Caco-2 (cell line): ENCODE measurements at places on chromosomes 3 and 15. TPM values are rescaled to one million over a fixed set of nuclear protein-coding genes. Genes with fewer than 3 reads are reported as not detected.

Gene MOBP
- total RNA-seq, result 0.27 and 0.60 TPM in 2 replicates

Gene IL17RE
- total RNA-seq, result 77.3 and 82.9 TPM in 2 replicates

Gene GJD2
- total RNA-seq, result not detected in 2 replicates

Gene GPR171
- total RNA-seq, result not detected in 2 replicates

Gene ATP13A5
- total RNA-seq, result not detected in 2 replicates

Gene VPS13C
- 42.4 and 44.0 TPM in 2 replicates for total RNA-seq

Gene PDZRN3
- 12.5 and 13.6 TPM in 2 replicates for total RNA-seq

GRCh38 chr3:94071713-94072284 lies 8.9 kb downstream of the NSUN3 start:
- no peak for DNase-seq

- DNase-seq, result no peak
These were observed 8.9 kb upstream of the TKT start for GRCh38 chr3:53264718-53265117.

GRCh38 chr3:196280689-196281440 lies 6.7 kb downstream of the PCYT1A start:
- no peak for DNase-seq

DNA sequence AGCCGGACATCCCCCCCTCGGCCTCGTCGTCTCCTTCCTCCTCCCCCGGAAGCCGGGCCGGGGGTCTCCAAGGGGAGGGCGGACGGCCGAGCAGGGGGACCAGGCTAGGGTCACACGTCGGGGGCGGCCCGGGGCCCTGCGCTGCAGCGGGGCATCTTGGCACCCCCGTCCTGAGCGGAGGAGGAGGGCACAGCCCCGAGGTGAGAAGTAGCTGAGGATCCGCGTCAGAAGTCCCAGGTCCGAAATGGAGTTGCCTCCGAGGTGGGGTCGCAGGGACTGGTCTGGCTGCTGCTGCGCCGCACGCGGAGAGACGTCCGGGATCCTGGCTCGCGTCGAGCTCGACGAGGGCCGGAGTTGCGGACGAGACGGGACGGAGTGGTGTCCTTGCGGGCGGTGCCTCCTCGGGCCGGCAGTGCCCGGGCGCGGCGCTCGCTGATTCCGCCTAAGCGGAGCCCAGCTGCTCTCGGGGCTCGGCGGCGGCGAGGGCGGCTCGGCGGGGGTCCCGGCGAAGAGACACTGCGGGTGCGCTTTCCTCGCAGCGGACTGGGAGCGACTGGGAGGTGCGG lies at the start of gene ADCY5:
ADCY5 (minus strand) TSS at position 555 of the 566 bp plus-strand sequence; CDS start at position 10, 545 bp downstream.
- peak; percentile 21 for DNase-seq

DNA sequence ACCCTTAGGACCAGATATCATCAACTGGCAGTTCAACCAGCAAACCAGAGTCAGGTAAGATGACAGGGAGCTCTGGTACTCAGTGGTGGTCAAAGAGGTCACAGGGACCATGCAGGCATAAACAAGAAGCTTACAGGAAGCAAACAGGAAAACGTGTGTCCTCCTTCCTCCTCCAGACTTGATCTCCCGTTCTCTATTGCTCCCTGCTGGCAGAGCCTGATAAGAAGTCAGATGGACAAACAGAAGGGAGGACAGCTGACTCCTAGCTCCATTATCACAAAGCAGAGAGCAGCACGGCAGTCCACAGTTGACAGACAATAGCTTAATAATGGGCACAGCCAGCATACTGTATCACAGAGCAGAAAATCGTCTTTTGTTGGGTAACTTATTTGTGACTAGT lies 156.5 kb upstream of the SLC2A2 start:
- peak; percentile 45 for DNase-seq

GRCh38 chr3:42749753-42750231 lies 23.3 kb downstream of the CCDC13 start:
- no peak for DNase-seq

GRCh38 chr15:44033894-44034293 lies 161.2 kb downstream of the FRMD5 start:
- no peak for DNase-seq

GRCh38 chr3:179750720-179751328 lies 98.0 kb downstream of the USP13 start:
- peak; percentile 30 for DNase-seq

DNA sequence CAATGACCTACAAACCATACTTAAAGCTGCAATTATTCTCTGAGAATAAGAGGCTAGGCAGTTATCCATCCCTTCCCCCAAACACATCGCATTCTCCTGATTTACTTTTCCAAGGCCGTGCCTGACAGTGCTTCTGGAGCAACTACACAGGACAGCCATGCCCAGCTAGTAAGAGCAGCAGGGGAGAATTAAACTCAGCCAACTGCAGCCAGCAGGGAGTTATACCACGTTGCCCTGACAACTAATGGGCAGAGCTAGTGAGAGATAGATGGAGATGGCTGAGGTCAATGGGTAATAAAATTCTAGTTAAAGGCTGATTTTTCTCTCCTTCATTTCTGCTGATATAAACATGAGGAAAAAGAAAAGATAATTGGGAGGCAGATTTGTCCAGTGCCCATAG lies 193.8 kb upstream of the PPP2R3A start:
- DNase-seq, result no peak

DNA sequence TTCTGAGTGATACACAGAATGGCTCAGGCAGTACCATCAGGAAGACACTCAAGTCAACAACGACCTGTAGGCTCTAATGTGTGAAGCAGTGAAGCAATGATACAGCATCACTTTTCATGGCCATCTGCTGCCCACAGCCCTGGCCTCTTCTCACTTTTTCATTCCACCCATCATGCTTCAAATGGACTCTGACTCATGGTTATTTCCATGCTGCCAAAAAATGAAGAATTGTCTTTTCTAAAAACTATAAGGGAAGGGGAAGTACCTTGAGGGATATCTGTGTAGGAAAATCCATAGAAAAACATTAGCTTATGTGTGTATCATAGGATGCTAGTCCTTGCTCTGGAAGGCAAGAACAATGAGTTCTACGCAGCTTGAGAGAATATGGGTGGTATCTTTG lies 11.5 kb downstream of the HGD start:
- no peak for DNase-seq

DNA sequence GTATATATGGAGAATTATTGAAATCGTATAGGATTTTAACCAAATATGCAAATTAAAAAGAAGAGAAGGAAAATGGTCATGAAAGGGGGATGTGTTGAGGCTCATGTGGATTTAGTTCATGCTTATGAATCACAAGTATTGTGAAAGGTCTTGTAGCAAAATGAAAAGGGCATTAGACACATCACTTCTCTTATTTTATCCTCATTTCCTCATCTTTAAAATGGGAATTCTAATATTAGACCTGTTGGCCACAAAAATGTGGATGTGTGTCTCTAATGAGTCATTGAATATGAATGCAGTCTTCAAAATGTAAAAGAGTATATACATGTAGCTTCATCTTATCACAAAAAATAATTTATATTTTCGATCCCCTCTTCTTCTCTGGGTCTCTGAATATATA lies 14.9 kb upstream of the ALCAM start:
- no peak for DNase-seq

DNA sequence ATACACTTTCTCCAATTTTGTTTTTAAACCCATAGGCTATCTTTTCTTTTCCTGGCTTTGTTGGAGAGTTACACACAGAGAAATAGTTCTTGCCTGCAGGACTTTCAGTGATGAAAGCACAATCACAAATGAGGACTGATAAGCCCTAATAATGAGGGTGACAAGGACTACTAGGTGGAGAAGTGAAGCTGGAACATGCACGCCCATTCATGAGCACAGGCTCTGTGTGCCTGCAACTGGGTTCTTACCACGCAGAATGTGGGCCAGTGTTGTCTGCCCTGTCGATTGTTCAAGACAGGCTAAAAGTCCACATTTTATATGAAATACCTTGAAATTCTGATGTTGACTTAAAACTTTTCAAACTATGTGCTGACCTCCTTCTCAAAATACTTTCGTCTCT lies 162.3 kb upstream of the STRIT1 start:
- no peak for DNase-seq

DNA sequence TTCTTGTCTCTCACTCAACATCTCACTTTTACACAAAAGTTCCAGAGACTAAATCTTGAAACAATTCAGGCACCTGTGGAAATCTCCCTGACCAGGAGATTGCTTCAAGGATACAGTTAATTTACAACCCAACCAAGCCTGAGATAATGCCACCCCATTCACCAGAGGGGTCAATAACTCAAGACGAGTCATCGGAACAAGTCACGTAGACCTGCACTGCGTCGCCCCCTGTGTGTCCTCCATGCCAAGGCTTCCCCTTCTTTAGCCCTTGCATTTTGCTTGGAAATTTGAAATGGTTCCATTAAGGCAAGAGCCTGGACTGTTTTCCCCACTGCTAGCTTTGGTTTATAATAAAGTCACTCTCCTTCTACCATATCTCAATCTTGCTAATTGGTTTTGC lies 129.0 kb upstream of the NEO1 start:
- DNase-seq, result no peak

- no peak for DNase-seq
These were observed 36.7 kb upstream of the ADPGK start for GRCh38 chr15:72820278-72820677.

- DNase-seq, result no peak
These were observed 76.2 kb downstream of the TGFBR2 start for GRCh38 chr3:30682434-30683155.

- no peak for DNase-seq
These were observed 8.0 kb downstream of the HDDC3 start for GRCh38 chr15:90924375-90924774.

GRCh38 chr3:13075318-13075717 lies 2.1 kb upstream of the IQSEC1 start:
- no peak for DNase-seq

GRCh38 chr15:51828621-51829375 lies 655 bp upstream of the TMOD3 start:
- no peak for DNase-seq

DNA sequence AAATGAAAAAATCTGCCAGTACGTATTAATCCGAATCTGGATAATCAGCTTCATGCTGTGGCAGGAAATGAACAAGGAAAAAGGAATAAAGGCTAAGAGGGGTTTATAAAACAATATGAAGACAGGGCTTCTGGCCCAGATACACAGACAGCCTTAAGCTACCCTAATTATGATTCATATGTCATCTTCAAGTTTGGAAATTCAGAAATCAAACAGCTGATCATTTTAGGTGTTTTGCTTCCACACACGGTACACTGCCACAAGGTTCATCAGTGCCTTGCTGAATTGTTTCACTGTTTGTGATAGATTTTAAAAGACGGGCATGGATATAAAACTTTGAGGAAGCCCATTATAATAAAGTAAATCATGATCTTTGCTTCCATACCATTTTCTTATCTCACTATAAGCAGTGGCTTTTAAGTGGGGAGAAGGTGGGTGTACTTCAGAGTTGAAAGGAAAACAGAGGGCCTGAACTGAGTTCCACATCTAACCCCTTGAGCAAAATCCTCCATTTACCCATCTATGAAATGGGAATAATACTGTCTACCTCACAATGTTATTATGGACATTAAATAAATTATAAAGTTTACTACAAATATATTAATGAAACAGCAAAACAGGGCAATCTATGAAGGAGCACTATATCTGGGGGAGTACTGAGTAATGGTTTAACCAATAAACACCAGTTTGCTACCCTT lies 15.7 kb downstream of the GTPBP8 start:
- DNase-seq, result no peak

DNA sequence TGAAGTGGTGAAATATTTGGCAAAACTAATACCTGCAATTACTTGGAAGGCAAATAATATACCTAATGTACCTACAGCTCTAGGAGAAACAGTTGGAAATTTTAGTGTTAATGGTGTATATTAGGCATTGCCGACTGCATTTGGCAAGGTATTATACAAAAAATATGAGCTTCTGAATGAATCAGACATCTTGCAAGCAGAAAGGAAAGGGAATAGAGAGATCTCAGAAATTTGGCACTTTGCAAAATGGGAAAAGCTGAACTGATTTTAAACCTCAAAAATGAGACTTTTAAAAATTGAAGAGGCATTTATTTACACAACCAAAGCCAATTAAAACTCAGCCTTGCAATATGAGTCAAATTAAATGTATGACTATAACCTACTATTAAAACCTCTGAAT lies 40.2 kb upstream of the C15orf61 start:
- no peak for DNase-seq

- no peak for DNase-seq
These were observed 516.6 kb downstream of the CADM2 start for GRCh38 chr3:85475346-85475745.

DNA sequence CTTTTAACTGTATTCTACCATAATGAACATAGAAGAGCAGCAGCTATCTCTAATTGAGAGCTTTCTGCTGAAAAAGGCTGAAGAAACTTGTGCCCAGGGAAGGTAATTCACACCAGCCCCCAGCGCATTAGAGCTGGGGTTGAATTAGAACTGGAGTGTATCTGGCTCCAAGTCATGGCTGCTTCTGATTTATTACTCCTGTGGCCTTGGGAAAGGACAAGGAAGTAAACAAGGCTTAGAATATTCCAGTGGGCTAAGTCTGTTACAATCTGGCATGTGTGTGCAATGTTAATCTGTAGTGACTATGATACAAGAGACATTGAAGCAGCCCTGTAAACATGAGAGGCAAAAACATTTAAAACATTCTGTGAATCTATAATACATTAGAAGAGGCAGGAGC lies 18.1 kb downstream of the CPA3 start:
- DNase-seq, result no peak

DNA sequence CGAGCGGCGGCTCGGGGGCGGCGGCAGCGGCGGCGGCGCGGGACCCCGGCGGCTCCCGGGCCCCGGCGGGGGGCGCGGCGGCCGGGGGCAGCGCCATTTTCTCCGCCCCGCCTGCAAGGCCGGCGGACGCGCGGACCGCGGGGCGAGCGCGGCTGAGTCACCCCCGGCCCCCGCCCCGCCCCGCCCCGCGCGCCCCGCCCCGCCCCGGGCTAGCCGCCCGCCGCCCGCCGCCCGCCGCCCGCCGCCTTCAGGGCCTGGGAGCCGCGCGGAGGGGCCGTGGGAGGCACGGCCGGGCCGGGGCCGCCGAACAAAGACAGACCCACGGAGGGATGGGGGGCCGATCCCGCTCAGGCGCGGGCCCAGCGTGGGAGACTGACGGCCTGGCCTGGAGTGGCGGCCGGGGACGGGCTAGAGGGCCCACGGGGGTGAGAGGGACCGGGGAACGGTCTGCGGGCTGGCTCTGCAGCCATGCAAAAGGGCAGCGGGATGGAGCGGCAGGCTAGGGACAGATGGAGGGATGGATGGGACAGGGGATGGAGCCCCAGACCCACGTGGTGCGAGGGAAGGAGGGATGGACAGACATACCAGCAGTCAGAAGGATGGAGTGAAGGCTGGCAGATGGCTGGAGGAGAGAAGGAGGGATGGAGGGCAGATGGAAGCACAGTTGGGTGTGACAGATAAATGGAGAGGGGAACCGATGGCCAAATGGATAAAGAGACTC lies at the start of gene EIF4E3:
EIF4E3 (minus strand) TSS at position 132 of the 721 bp plus-strand sequence; CDS start at position 97, 35 bp downstream.
- DNase-seq, result no peak

- DNase-seq, result no peak
These were observed 140.7 kb downstream of the IMPG2 start for GRCh38 chr3:101179637-101180036.

- no peak for DNase-seq
These were observed 196.3 kb downstream of the EPHA3 start for GRCh38 chr3:89303701-89304100.

DNA sequence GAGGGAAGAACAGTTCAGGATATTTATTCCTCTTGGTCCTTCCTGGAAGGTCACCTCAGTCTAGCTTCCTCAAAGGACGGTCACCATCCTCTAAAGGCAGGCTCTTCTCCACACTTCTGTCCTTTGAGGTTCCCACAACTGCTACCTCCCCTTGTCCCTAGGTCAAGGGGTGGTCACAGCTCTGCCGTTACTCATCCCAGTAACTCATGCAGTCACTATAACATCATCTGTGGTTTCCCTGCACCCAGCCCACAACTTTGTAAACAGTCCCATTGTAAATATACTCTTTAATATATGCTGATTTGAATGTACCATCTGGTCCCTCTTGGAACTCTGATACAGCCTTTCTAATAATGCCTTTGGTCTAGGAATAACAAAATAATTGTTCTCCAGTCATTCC lies 887.4 kb downstream of the FHIT start:
- no peak for DNase-seq
